ENCODE measurements at places on chromosomes 12 and 14.
A peak's percentile ranks its signal among the peaks of the same experiment; 100 is the strongest.

DNA sequence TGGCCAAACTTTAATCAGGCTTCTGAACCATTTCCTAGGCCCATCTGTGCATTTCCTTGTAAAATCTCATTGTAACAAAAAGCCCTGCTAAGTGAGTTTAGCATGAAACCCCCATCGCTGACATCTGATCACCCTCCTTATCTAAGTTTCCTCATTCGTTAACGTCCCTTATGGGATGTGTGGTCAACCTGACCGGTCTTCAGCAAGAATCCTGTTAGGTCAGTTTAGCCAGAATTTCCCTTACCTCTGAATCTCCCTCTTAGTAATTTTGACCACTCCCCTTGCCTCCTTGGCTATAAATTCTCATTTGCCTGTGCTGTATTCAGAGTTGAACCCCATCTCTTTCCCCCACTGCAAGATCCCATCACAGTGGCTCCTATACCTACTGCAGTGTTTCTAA, 239.3 kb downstream of the RMST start:
- no peak for DNase-seq

GRCh38 chr14:90405101-90405500, 8.3 kb downstream of the CALM1 start:
- no peak for DNase-seq

DNA sequence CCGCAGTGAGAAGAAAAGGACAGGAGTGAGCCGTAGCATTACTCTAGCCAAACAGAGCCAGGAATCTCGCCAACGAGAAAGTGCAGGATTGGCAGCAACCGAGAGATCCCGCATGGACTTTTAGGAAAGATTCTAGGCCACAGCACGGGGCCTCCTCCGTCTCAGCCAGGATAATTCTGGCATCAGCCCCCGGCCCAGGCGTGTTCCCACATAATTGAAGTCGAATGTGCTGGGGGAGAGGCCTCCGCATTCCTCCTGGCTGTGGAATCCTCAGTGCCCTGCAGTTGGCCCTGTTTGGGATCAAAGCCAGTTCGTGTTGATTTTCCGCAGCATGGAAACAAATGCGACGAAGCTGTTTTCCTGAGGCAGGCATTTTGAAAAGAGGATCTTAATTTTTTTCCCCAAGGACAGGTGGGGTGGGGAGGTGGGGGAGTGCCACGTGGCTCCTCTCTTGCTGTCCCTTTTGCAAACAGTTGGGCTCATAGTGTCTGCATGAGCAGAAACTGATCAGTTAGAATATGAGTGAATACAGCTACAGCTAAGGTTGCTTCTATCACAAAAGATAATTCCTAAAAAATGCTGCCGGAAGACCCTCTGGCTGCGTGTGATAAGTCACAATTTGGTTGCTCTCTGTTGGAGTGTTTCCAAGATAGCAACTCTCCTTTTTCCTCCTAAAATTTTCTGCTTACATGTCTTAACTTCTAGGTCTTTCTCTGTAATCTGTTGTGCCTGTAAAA, 37.3 kb upstream of the ATXN2 start:
- peak; percentile 29 for DNase-seq

- DNase-seq, result no peak
Observed at GRCh38 chr12:31742891-31743290, 14.1 kb upstream of the AMN1 start.

DNA sequence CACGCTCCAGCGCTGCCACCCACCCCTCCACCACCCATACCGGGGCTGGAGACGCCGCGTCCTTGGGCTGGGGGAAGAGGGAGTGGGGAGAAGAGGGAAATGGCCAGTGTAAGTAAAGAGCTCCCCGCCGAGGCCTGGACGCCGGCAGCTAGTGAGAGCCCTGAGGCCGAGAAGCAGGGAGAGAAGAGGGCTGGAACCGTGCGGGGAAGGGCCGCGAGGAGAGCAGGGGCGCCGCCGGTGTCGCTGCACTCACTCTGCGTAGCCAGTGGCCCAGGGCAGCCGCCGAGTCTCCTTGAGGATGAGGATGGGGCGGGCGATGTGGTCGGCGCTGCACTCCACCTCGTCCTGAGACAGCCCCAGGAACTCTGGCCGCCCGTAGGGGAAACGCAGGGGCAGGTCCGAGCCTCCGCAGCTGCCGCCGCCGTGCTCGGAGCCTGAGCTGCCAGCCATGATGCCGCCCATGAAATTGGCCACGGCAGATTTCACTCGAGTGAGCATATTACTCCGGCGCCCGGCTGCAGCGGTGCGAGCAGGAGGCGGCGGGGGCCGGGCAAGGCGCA, 631 bp downstream of the PPM1H start:
- peak; percentile 68 for DNase-seq

GRCh38 chr12:118884226-118884625, 97.1 kb upstream of the SRRM4 start:
- DNase-seq, result no peak

- DNase-seq, result no peak
Observed at GRCh38 chr14:105392131-105393090, 5.9 kb upstream of the TEX22 start.

DNA sequence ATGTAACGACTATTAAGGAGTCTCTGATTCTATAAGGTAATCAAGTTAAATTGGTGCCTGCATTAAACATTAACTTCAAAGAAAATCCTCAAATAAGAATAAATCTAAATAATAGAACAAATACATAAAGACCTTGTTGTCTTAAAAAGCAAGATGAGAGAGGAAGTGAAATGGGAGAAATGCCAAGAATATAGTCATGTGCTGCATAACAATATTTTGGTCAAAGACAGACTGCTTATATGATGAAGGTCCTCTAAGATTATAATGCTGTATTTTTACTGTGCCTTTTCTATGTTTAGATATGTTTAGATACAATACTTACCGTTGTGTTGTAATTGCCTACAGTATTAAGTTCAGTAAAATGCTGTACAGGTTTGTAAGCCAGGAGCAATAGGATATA, 213.6 kb downstream of the C12orf42 start:
- DNase-seq, result no peak

DNA sequence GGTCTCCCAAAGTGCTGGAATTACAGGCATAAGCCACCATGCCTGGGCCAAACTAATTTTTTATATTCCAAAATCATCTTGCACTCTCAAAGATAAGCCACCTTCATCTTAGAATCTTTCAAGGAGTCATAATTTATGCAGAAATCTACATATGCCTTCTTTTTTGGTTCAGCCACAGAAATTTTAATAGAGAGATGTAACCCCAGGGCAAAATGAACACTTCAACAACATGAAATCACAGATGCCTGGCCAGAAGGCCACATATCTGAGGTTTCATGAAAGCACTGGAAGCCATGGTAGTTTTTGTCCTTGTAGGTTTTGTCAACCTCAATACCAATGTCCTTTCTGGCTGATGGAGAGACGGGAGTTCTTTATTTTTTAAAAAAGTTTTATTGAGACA, 9.8 kb downstream of the SUPT16H start:
- DNase-seq, result no peak

DNA sequence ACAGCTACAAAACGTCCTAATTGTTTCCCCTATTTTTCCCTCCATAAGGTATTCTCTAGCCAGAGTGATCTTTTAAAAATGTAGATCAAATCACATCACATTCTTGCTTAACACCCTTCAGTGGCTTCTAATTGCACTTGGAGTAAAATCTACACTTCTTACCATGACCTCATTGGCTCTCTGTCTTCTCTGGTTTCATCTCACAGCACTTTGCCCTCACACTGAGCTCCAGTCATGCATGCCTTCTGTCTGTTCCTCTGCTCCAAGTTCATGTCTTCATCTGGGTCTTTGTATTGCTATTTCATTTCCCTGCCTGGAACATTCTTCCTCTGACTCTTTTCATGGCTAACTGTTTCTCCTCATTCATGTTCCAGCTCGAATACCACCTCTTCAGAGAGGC, 220.4 kb upstream of the GARIN6 start:
- no peak for DNase-seq

GRCh38 chr12:131088701-131089530, 135.2 kb downstream of the ADGRD1 start:
- DNase-seq, result peak; percentile 14

DNA sequence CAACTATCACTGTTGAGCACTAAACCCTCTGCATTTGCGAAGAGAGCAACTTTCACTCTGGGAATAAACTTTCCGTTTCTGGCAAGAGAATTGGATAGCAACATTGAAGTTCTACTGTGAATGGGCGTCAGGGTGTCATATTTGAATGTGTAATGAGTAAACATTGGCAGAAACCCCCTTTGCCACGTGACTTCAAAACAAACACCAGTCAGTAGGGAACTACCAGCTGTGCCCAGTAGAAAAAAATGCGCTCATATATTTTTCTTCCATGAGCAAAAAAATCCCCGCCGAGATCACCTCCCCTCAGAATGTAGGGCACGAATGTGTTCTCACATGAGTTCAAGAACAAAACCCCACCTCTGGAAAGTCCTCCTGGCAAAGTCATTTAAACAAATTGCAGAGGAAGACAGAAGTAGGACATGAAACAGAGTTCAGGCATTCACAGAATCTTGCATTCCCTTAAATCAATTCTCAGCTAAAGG, 80.6 kb downstream of the BTG1 start:
- no peak for DNase-seq

- DNase-seq, result no peak
Observed at GRCh38 chr14:41549282-41549681, 57.4 kb upstream of the LRFN5 start.

DNA sequence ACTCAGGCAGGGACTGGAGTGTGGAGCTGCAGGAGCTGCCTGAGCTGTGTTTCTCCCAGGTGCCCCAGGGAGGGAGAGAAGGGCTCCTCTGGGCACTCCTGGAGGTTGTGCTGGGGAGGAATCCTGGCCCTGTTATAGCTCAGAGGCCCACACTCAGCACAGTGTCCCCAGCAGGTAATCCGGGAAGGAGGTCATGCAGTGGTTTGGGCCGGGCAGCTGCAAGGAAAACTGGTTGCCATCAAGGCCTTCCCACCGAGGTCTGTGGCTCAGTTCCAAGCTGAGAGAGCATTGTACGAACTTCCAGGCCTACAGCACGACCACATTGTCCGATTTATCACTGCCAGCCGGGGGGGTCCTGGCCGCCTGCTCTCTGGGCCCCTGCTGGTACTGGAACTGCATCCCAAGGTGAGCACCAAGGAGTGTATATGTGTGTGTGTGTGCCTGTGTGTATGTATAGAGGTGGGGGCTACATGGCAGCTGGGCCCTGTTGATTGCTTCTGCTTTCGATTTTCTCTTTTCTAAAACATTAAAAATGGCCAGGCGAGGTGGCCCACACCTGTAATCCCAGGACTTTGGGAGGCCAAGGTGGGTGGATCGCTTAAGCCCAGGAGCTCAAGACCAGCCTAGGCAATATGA, 2.0 kb downstream of the AMHR2 start:
- DNase-seq, result no peak

GRCh38 chr12:104581005-104581570, 124.3 kb downstream of the CHST11 start:
- no peak for DNase-seq

- DNase-seq, result no peak
Observed at GRCh38 chr14:79057333-79057732, 887.2 kb downstream of the NRXN3 start.

DNA sequence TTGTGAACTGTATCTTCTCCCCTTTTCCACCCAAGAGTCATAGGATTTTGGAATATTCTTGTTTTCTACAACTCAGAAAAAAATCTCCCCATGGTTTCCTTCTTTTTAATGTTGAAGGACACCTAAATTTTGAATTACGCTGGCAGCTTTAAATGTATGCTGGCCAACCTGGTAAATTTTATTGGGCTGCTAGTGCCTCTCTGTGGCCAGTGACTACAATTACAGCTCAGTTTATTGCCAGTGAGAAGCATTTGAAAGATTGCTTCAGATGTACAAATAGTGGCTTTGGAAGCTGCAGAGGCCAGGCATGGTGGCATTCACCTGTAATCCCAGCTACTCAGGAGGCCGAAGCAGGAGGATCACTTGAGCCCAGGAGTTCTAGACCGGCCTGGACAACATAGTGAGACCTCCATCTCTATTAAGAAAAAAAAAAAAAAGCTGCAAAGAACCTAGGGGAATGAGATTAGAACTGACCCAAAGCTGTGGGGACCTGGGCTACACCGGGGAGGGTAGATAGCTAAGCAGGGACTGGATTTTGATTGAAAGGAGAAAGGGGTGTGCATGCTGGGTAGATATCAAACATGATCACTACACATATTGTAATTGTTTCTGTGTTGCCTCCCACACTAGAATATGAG, 7.6 kb upstream of the RAB21 start:
- no peak for DNase-seq

GRCh38 chr14:58750321-58751269, 112.8 kb downstream of the DACT1 start:
- no peak for DNase-seq

- no peak for DNase-seq
Observed at GRCh38 chr14:36105401-36105800, 71.1 kb downstream of the PTCSC3 start.

GRCh38 chr12:101748907-101749306, 9.6 kb upstream of the SYCP3 start:
- no peak for DNase-seq
